ENCODE measurements at places on chromosomes 1 and 21.

- no peak for DNase-seq
These were observed 169.8 kb upstream of the CXADR start for GRCh38 chr21:17343055-17343454.

DNA sequence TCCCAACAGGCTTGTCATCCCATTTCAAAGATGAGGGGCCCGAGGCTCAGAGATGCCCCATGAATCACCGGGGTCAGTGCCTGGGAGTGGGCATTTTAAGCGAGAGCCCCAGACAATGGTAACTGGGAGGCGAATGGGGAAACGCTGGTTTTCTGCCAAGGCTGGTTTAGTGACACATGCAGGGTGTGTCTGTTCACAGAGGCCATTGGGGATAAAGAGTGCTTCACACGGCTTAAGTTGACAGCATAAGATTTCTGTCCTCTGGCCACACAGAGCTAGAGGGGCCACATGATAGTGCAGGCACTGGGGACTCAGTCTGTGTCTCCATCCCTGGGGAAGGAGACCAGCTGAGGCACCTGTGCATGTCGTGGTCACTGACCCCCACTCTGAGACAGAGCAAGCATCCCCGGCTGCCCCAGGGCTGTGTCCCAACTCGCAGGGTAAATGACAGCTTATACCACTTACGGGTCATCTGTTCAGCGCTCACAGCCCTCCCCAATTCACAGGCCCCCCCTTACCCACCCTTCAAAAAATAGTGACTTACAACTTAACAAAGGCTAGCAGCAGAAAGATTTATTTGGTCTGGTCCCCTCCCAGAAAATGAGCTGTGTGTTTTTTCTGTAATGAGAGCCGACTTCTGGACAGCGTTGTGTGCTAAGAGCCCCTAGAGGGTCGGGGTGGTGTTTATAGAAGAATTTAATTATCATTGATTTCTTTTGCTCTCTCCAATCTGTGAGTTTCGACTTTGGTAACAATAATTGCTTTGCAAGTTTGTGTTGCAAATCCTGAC, 34.9 kb upstream of the ARHGEF16 start:
- no peak for DNase-seq

DNA sequence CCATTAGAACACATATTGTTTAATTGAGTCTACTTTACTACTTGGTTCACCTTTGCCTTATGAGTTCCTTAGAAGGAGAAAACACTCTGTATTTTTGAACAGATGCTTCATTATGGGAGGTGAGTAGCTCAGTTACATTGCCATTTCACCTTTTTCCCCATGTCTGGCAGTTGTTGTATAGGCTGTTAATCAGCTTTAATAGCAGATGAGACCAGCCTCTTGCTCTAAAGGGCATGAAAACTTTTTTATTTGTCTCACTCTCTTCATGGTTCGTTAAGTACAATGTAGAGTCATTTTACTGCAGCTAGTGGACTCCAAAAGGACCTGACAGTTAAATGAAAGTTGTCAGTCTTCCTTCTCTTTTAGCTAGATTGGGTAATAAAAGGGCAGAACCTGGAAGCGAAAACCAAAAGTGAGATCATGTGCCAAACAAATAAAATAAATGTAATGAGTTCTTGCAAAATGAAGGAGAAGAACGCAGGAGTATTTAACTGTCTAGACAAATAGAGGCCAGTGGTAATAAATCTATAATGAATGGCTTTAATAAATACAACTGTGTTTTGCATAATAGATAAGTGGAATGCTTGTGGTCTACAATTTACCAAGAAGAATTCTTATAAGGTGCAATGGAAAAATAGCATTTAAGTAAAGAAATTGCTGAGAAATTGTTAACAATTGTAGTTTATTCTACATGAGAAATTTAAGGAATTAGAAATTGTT, 180.0 kb upstream of the NEGR1 start:
- no peak for DNase-seq

- DNase-seq: no peak
These were observed 38.5 kb upstream of the ENAH start for GRCh38 chr1:225691377-225691776.

GRCh38 chr1:197638316-197638715, 137.0 kb downstream of the DENND1B start:
- no peak for DNase-seq

- DNase-seq: no peak
These were observed 87.4 kb downstream of the CRB1 start for GRCh38 chr1:197355248-197355995.

DNA sequence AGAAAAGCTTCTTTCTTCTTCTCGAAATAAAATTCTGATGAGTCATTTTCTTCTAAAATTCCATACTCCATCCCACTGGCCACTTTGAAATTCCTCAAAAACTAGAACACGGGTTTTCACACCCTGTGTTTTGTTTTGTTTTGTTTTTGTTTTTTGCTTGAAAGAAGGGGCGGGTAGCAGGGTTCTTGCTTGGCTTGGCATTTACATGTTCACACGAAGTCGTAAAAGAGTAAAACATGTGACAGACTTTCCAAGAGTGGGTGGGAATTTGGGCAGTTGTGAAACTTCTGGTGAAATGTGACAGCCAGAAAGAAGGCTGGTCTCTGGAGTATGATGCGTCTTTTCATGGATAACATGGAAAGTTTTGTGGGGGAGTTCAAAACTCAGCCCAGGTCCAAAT, 47.1 kb upstream of the FMN2 start:
- DNase-seq: no peak

DNA sequence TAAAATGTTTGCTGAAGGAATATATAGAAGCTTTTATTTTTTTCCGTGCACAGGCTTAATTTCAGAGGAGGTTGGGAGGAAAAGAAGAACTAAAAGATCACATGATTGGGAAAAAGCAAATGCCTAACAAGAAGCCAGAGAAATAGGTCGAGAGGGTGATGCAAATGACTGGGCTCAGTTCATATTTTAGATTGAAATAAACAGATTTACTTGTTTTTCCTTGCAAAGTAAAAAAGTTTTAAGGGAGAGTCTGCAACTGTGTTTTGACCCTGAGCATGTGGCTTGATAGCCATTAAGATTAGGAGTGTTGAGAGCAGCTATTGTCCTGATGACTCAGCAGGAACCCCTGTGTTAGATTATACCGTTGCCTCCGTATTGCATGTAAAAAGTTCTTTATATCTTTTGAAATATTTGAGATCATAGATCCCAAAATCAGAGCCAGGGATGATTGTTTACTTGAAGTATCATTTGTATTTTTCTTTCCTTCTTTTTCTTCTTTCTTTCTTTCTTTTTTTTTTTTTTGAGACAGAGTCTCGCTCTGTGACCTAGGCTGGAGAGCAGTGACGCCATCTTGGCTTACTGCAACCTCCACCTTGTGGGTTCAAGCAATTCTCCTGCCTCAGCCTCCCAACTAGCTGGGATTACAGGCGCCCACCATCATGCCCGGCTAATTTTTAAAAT, 20.2 kb downstream of the CLIC4 start:
- no peak for DNase-seq

- no peak for DNase-seq
These were observed 421.2 kb upstream of the ZRANB2 start for GRCh38 chr1:71502006-71502405.

- no peak for DNase-seq
These were observed 31.2 kb downstream of the C1orf141 start for GRCh38 chr1:67103548-67103947.

- peak; percentile 40 for DNase-seq
These were observed 35.7 kb downstream of the ZBTB8B start for GRCh38 chr1:32500387-32501209.

DNA sequence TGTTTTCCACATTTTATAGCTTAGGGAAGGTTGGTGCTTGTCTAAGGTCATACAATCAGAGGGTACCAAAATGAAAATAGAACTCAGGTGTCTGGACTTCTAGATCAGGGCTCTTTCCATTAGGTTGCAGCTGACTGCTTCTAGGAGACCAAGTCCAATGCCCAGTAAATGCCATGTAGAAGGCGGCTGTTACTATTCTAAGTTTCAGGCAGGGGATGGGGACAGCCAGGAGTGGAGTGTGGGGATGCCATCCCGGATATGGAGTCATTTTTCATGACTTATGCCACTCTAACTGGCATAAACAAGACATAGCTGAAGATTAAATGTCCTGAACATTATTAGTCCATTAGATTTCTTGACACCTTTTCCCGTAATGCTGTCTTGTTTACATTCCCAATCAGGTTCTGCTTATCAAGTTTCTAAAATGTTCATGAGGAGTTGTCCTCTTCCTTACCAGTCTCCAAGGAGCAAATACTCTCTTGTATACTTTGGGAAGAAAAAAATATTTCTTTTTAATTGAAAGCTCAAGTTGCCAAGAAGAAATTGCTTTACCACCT, 31.5 kb downstream of the XCL1 start:
- DNase-seq: no peak

All from KG1 (cell line).